ENCODE measurements at places on chromosomes 3 and 15.

GRCh38 chr15:51327081-51327480, 11.3 kb downstream of the CYP19A1 start:
- DNase-seq: no peak

GRCh38 chr3:188472336-188472735, 318.4 kb downstream of the LPP start:
- DNase-seq: no peak

GRCh38 chr15:81080996-81081395, 53.1 kb upstream of the CFAP161 start:
- DNase-seq: no peak

- no peak for DNase-seq
Measured at GRCh38 chr3:11212299-11212608, 58.0 kb downstream of the HRH1 start.

GRCh38 chr3:123154020-123154985, 47.4 kb upstream of the SEC22A start:
- no peak for DNase-seq

DNA sequence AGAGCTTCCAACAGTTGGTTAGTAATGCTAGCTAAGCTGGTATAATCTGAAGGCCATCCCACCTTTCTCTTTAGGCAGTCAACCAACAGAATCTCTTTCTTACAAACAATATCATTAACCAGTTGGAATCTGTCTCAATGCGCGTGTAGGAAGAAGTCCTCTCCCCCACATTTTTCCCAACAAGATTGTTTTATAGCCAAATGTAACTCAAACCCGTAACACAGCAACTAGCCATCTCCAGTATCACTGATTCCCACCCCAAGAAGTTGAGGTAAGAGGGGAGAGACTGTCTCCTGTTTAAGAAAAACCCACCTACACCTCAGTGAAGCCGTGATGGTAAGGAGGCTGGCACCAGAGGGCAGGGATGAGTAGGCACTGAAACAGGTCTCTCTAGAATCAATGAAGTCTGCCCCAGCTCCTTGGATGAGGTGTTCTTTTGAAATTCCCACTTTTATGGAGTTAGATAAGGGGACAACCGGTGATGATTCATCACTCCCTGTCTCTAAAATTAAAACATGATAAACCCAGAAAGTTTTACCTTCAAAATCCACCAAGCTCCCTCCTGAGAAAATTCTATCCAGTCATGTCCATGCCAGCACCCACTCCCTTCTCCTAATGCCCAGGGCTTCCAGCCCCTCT, 30.9 kb downstream of the CDC25A start:
- DNase-seq: no peak

- DNase-seq: peak; percentile 42
Measured at GRCh38 chr3:183275418-183275817, 22.4 kb downstream of the B3GNT5 start.

DNA sequence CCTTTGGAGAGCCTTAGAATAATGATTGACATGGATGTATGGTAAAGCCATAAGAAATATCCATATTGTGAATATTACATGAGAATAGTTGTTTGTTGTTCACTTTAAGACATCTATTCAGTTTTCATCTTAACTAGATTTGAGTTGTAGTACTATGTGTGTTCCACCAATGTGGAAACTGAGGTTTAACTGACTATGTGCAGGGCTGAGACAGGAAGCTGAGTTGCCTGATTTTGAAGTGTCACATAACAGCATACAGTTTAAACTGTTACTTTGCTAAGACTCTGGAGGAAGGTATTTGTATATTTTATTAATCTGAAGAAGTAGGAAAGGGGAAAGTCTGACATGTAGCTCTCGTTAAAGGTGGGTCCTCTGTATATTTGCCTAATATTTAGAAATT, 2.1 kb downstream of the ECT2 start:
- DNase-seq: no peak
